ENCODE measurements at places on chromosomes 12 and 14. TPM values are rescaled to one million over a fixed set of nuclear protein-coding genes. Genes with fewer than 3 reads are reported as not detected.

SIX6 gene
- total RNA-seq: not detected

TEX22 gene
- total RNA-seq: 1.3 TPM

GRCh38 chr12:102232446-102232845 is 34.8 kb upstream of the PMCH start:
- no peak for DNase-seq

DNA sequence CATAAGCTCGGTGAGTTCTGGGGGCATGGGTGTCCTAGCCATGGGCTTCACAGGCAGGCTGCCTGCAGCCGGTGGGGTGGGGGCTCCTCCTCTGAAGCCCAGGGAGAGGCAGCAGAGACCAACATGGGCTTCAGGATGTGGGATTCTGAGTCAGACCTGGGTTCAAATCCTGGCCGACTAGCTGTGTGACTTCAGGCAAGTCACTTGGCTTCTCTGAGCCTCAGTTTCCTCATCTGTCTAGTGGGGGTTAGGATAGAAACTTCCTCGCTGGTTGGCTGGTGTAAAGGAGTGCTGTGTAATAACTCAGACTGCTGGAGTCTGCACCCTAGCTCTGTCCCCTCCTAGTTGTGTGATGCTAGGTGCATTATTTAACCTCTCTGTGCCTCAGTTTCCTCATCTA is 12.2 kb downstream of the RNFT2 start:
- DNase-seq: no peak

RAD9B gene
- 0.63 TPM for total RNA-seq

Measured in CD4-positive, alpha-beta T cell (primary cell).